Midbrain (tissue), 1 donor: ENCODE measurements at places on chromosomes 13 and 19.

DNA sequence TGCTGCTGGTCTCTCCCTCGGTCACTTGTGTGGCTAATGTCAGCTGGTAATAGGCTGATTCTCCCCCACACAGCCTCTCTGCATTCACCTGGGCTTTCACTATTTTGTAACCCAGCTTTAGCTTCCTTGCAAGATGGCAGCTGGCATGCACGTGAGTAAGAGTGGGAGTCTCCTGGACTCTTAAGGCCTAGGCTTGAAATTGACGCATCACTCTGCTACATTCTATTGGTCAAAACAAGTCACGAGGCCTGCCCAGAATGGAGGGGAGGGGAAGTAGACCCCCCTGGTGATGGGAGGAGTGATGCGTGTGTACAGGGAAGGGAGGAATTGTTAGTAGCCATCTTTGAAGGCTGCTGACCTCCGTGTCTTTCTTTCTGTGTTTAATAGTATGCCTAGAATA lies 24.9 kb upstream of the PNMA8B start:
- DNase-seq, result no peak

DNA sequence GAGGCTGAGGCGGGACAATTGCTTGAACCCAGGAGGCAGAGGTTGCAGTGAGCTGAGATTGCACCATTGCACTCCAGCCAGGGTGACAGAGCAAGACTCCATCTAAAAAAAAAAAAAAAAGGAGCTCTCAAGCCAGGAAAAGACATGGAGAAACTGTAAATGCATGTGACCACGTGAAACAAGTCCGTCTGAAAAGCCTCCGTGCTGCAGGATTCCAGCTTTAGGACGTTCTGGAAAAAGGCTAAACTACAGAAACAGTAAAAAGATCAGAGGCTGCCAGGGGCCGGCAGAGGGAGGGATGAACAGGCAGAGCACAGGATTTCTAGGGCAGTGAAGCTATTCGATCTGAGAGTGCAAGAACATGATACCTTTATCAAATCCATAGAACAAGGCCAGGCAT lies 40.7 kb upstream of the NDUFS7 start:
- no peak for DNase-seq

DNA sequence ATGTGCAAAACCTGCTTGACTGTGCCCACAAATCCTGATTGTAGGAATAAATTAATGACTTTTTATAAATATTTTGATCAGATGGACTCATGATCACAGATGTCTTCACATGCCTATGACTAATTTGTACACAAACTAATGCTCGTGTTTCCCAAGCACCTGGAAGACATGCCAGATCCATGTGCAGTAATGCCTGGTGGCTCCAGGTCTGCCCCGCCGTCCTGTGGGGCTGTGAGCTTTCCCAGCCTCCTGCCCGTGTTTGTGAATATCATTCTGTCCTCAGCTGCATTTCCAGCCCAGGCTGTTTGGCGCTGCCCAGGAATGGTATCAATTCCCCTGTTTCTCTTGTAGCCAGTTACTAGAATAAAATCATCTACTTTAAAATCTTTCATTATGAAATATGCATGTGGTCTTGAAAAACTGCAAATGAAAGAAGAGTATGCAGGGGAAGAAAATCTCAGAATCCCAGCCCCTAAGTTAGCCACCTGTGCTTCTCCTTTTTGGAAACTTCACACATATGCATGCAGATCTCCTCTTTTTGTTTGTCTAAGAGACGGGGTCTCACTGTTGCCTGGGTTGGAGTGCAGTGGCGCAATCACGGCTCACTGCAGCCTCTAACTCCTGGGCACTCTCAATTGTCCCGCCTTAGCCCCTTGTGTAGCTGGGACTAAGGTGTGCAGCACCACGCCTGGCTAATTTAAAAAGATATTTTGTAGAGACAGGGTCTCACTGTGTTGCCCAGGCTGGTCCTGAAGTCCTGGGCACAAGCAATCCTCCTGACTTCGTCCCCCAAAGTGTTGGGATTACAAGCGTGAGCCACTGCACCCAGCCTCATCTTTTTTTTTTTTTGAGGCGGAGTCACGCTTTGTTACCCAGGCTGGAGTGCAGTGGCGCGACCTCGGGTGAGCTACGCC lies 6.2 kb downstream of the RPL28 start:
- DNase-seq, result no peak

DNA sequence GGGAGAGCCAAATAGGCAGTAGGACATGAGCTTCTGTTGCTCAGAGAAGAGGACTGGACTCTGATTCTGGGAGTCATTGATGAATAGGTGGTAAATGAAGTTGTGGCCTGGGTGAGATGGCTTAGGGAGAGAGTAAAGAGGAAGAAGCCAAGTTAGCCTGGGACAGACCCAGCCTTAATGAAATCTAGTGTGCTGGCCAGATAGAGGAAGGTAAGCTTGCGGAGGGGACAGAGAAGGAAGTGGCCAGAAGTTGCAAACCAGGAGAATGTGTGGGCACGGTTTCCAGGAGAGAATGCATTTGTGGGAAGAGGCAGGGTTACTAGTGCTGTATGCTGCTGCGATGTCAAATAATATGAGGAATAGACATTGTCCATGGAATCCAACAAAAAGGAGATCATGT lies 83.3 kb upstream of the OLFM4 start:
- DNase-seq, result no peak

DNA sequence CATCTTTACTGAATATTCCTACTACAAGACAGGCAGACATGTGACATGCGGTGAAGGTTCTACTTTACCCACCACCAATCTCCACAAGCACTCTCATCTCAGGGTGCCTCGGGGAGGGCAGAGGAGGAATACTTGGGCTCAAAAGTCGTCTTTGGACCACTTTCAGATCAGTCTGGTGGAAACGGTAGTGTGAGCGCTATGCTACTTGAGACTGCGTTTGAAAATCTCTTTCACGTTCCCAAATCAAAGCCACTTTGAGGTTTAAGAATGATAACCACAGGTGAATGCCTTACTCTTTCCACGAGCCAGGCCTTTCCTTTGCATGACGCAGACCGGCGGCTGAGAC lies 1.5 kb upstream of the SOX1 start:
- no peak for DNase-seq

DNA sequence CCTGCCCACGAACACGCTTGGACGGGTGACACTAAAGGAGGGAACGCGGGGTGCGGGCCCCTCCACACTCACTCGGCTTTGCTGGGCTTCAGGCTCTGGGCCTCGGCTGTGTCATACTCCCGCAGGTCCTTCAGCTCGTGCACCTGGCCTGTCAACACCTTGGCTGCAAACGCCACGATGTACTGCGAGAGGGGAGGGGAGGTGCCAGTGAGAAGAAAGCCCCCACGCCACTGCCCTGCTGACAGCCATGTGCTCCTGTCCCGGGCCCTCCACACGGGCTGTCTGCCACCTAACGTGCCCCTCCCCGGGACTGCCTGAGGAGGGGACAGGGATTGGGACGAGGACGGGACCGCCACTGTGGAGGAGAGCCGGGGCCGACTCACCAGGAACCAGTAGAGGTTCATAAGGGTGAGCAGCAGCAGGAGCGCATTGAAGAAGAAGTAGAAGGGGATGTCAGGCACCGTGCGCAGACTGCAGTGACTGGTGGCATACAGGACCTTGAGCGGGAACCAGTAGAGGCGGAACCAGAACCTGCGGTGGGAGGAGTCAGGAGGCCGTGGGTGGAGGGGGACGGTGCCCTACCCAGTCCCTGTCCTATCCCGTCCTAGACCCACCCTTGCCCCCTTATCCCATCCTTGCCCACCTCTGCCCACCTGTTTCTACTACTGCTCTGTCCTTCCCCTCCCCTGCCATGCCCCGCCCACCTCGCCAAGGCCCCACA lies 16.9 kb downstream of the CERS1 start:
- no peak for DNase-seq

- no peak for DNase-seq
Observed at GRCh38 chr13:106691861-106692260, 123.9 kb upstream of the ARGLU1 start.

DNA sequence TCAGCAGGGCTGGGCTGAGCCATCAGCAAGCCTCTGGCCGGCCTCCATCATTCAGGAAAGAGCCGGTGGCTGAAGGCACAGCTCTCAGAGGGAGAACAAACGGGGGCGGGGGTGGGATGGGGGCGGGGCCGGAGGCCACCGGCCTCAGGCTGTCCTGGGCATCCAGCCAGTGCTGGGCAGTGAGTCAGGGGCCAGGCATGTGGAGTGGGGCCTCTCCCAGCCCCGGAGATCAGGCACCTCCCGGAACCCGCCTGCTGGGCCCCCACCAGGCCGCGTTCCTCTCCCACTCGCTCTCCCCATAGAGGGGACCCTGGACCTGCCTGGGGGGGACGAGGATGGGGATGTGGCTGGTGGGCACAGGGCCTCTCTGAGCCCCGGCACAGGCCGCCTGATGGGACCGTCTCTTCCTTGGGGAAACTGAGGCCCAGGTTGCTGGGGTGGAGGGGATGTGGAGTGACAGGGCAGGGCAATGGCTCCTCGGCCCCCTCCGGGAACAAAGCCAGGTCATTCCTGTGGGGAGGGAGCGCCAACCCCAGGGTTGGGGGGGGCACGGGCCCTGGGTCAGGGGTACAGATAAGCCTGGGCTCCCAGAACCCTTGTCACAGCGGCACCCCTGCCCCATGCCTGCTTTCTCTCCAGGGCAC lies 12.9 kb downstream of the SPC24 start:
- DNase-seq, result peak; percentile 39

DNA sequence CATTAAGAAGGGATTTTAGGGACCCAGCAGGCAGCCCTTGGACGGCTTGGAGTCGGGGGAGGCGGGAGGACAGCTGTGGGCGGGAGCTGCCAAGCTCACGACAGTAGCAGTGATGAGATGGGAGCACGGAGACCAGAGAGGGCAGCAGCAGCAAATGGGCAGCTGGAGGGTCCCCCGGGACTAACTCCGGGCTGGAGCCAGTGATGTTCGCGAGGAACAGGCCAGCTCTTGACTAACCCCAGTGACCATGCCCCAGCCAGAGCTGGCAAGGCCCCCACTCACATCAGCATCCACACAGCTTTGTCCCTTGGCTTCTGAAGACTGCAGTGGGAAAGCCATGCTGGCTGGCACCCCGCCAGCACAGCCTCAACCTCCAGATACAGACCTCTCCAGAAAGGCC lies 81.9 kb downstream of the RAB20 start:
- DNase-seq, result no peak

GRCh38 chr19:14514215-14514863 lies 3.9 kb downstream of the DNAJB1 start:
- no peak for DNase-seq

- no peak for DNase-seq
Observed at GRCh38 chr19:43380771-43381386, 27.4 kb downstream of the CD177 start.

DNA sequence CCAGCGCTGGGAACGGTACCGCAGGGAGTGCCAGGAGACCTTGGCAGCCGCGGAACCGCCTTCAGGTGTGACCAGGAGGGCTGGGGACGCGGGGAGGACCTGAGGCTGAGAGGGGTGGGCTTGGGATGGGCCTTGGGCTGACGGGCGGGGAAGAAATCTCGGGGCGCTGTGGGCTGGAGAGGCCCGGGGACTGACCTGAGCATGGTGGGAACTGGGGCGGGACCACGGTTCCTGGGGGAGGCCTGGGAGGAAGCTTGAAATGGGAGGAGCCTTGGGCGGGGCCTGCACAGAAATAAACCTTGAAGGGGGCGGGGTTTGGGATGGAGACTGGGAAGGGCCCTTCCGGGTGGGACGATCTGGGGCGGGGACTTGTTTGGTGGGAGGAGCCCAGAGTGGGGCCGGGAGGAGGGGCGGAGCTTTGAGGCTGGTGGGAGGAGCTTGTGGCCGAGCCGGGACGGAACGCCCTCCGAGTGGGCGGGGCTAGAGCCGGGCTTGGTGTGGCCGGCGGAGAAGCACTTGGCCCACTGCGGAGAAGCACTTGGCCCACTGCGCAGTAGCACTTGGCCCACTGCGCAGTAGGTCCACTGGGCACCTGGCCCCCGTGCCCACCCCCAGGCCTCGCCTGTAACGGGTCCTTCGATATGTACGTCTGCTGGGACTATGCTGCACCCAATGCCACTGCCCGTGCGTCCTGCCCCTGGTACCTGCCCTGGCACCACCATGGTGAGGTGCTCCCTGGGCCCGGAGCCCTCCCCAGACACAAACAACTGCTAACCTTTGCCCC lies 2.8 kb downstream of the GIPR start:
- peak; percentile 63 for DNase-seq

GRCh38 chr19:3981373-3981735 lies 3.9 kb downstream of the EEF2 start:
- DNase-seq, result no peak

- DNase-seq, result no peak
Observed at GRCh38 chr19:4376991-4377781, 23.2 kb downstream of the SH3GL1 start.

DNA sequence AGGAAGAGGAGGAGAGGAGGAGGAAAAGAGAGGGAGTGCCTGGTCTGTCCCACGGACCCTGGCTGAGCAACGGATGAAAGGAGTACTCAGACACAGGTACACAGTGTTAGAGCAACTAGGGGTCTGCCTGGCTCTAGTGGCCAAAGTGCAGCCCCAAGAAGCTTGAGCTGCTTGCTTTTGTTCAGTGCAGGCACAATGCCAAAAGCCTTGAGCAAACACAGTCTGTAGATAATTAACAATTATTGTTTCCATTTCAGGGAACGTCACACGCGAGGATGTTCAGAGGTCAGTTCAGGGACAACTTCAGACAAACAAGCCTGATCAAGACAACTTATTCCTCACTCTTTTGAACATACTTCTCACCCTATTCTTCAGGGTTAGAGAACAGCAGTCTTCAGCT lies 32.2 kb upstream of the ZNF726 start:
- DNase-seq, result no peak

GRCh38 chr19:13803038-13803437 lies 7.8 kb downstream of the ZSWIM4 start:
- DNase-seq, result no peak

GRCh38 chr19:37999309-38000213 lies 92.6 kb downstream of the SIPA1L3 start:
- no peak for DNase-seq

DNA sequence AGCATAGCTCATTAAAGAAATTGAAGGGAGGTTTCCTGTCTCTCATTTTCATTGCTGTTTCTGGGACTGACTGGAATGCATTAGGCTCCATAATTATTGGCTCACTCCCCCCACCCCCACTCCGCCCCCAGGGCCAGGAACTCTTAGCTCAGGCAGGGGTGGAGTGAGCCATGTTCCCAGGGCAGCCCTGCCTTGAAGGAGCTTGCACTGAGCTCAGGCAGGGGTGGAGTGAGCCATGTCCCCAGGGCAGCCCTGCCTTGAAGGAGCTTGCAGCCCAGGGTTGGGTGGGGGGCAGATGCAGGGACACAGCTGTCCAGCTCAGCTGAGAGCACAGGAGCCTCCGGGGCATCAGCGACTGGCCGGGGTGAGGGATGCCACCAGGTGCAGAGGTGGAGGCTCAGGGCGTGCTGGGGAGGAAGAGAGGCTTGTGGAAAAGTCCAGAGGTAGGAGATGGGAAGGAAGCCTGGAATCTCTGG lies 39.1 kb upstream of the TFDP1 start:
- no peak for DNase-seq

- DNase-seq, result no peak
Observed at GRCh38 chr13:30088312-30088855, 219.0 kb downstream of the KATNAL1 start.

DNA sequence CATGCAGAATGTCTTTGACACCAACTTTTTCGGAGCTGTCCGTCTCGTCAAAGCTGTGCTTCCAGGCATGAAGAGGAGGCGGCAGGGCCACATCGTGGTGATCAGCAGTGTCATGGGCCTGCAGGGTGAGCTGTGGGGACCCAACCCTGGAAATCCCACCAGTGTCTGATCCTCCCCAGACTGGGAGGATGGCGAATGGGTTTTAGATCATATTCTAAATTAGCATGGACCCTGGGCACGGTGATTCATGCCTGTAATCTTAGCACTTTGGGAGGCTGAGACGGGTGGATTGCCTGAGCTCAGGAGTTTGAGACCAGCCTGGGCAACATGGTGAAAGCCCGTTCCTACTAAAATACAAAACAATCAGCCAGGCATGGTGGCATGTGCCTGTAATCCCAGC lies 5.5 kb downstream of the RDH8 start:
- DNase-seq, result no peak
